Activated CD4-positive, alpha-beta T cell treated with anti-CD3 and anti-CD28 coated beads, Interleukin-2, amount 10 ng/mL, durations not matched to agents 7 days and 5 days (primary cell): ENCODE measurements at places on chromosomes 3 and 15. TPM values are rescaled to one million over a fixed set of nuclear protein-coding genes. Genes with fewer than 3 reads are reported as not detected.

Gene STAB1
- 0.02 TPM for total RNA-seq

GRCh38 chr3:59117396-59117795 lies 67.6 kb upstream of the CFAP20DC start:
- DNase-seq = no peak

DNA sequence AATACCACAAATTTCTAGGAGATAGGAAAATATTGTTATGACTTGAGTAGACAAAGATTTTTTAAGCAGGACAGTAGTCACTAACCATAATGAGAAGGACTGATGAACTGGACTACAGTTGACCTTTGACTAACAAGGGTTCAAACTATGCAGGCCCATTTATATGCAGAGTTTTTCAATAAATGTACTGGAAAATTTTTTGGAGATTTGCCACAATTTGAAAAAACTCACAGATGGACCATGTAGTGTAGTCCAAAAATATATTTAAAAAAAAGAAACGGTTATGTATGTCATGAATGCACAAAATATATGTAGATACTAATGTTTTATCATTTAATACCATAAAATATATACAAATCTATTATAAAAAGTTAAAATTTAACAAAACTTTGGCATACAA lies 151.8 kb downstream of the LRRN1 start:
- DNase-seq = no peak

- no peak for DNase-seq
Observed at GRCh38 chr3:82561784-82562183, 800.3 kb upstream of the GBE1 start.

DNA sequence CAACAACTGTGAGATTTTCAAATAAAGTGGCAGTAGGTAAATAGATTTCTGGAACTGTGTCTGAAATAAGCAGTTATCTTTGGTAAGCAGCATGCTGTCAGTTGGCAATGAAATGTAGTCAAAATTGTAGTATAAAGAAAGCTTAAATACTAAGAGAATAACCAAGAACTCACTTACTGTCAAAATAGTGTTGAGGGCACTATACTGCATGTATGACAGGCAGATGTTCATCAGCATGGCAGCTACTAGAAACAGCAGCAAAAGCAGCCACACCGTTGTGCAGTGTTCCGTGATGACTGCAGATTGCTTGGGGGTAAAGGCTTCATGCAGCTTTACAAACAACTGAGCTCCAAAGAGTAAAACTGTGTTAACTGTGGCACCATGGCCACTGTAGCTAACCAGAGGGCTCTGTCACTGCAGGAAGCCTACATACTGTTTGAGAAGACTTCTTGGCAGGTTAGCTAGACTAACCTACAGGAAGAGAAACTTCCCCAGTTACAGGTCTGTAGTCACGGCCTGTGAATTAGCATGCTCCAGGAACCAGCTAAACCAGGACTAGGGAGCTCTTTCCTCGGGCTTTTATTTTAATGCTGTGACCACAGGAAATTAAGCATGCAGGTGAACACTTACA lies 459.7 kb downstream of the TBL1XR1 start:
- no peak for DNase-seq

DNA sequence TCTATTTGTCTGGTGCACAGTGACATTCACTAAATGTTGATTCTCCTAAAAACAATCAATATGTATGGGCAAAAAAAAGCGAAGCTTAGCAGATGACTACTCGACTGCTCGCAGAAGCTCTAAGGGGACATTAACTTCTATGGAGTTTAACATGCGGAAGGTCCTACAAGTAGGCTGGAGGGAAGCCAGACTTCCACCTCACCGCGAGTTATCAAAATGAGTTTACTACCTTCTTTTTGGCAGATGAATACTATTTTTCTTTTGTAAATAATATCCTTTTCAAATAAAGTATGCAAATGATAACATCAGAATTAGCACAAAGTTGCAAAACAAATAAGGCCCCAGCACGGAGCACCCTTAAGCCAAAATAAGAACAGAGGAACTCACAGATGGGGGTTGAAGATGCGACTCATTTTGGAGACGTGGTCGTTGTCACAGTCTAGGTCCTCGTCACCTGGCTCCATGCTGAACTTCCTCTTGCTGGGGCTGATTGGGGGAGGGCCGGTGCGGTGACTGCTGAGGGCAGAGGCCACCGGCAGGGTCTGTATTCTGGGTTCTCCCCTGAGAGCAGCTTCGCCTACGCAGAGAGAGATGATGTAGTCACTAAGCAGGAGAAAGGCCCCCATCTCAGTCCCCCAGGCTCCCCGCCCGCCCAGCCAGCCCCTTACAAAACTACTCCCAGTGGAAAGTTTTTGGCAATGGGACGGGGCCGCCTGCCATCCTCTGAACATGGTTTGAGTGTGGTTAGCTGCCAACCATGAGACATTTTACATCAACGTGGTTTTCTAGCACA lies 42.1 kb downstream of the VGLL4 start:
- no peak for DNase-seq

DNA sequence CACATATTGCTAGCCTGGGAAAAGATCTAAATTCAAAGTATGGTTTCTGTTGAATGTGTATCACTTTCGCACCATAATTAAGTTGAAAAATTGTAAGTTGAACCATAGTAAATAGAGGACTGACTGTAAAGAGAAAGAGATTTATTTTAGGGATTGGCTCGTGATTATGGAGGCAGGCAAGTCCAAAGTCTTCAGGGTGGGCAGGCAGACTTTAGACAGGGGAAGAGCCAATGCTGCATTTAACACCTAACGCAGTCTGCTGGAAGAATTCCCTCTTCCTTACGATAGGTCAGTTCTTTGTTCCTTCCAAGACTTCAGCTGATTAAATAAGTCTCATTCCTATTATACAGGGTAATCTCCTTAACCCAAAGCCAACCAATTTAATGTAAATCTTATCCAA lies 15.8 kb downstream of the C3orf85 start:
- DNase-seq = no peak

Gene HACD3
- 32.8 TPM for total RNA-seq

- no peak for DNase-seq
Observed at GRCh38 chr3:13278783-13279531, 141.2 kb downstream of the NUP210 start.

Gene RETNLB
- total RNA-seq = not detected

- DNase-seq = no peak
Observed at GRCh38 chr3:80040067-80040466, 272.3 kb upstream of the ROBO1 start.

Gene SCG3
- not detected for total RNA-seq

GRCh38 chr3:157051055-157051454 lies 108.9 kb downstream of the CCNL1 start:
- DNase-seq = no peak

Gene MNS1
- total RNA-seq = 0.79 TPM

Gene EFCAB12
- total RNA-seq = 0.69 TPM

Gene TEX55
- not detected for total RNA-seq

Gene RMDN3
- total RNA-seq = 32.6 TPM

DNA sequence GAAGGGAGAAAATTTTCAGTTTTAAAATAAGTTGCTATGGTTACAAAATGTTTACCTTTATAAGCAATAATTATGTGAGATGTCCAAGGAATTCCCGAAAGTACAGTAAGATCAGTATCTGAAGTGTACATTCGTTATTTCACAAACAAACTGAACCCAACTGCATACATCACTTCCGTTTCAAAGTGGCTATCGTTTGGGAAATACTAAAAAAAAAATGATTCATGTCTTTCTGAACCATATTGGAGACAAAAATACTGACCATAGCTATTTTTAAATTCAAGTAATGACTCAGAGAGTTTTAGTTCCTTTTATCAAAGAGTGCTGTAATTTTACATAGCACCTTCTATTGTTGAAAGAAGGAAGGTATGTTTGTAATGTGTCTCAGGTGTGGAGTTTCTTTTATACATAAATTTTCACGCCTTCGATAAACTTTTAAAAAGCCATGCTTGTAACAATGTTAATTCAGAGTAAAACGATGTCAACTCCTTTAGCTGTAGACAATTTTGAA lies 8.0 kb upstream of the ANKRD28 start:
- DNase-seq = no peak

Gene GPD1L
- total RNA-seq = 21.5 TPM

Gene ZNF660
- not detected for total RNA-seq

Gene MAP1A
- total RNA-seq = 9.8 TPM

- DNase-seq = no peak
Observed at GRCh38 chr15:58551764-58552504, 120.1 kb downstream of the LIPC start.

DNA sequence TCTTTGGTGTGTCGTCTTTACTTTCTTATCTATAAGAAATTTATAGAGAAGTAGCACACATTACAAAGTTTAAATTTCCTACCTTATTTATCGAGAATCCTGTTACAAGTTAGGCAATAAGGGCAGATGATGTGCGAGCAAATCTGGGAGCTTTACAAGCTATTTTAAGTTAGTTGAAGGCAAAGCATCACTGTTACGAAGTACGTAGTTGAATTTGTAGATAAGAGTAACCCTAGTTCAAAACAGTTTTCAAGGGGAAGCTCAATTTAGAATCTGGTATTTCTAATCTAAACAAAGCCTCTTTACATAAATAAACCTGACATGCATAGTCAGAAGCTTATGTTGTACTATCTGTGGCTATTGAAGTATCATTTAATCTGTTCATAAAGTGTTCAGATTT lies 8.4 kb downstream of the KBTBD8 start:
- no peak for DNase-seq

Gene GTPBP8
- total RNA-seq = 29.6 TPM

GRCh38 chr15:92606126-92606835 lies 49.3 kb downstream of the FAM174B start:
- no peak for DNase-seq

DNA sequence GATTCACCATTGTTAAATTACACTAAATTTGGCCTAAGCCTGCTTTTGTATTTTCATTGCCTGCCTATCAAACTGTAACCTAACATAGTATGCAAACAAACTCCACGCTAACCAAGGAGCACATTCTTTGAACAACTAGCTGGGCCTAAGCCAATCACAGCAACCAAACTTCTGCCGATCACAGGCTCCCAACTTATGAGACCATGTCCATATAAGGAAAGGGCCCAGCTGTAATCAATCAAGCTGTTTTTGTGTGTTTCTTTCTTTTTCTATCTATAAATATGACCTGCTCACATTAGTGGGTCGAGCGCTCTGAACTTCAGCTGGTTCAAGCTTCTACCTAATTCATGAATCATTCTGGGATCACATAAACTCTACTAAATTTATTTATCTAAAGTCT lies 473.6 kb downstream of the SI start:
- DNase-seq = no peak
